ENCODE measurements at places on chromosomes 2 and 18.

GRCh38 chr2:142330458-142330857, 199.6 kb upstream of the LRP1B start:
- no peak overlapping the region for H3K4me3 ChIP-seq
- no peaks in the 10 kb centered on the region for H3K27me3 ChIP-seq
- no peaks in the 10 kb centered on the region for H3K4me1 ChIP-seq
- no peaks in the 10 kb centered on the region for H3K36me3 ChIP-seq
- no peak for DNase-seq

- no peak for DNase-seq
- H3K4me3 ChIP-seq: no peak overlapping the region
- no peaks in the 10 kb centered on the region for H3K27me3 ChIP-seq
- H3K36me3 ChIP-seq: no peaks in the 10 kb centered on the region
- H3K27ac ChIP-seq: no peak overlapping the region
Measured at GRCh38 chr2:145771525-145771924, 1251.6 kb upstream of the ZEB2 start.

DNA sequence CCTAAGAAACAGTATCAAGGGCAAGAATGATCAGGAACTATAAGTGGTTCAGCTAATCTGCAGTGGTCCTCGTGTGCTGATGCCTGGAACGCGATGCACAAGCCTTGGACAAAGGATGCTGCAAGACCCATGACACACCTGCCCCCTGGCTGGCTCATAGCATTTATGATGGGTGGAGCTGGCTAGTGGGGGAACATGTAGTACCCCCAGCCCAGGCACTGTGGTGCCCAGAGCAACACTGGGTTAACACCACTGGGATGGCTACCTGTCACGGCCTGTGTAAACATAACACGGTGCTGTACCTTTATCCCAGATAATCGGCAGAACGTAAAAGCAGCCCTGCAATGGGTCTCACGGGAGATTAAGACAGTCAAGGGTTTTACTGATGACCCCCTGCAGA, 60.3 kb upstream of the PEX13 start:
- H3K4me3 ChIP-seq: no peak overlapping the region
- no peak for DNase-seq
- no peak overlapping the region for H3K27ac ChIP-seq

GRCh38 chr2:65710779-65711295, 278.4 kb upstream of the SPRED2 start:
- no peak for DNase-seq
- H3K36me3 ChIP-seq: no peaks in the 10 kb centered on the region
- no peaks in the 10 kb centered on the region for H3K27me3 ChIP-seq
- H3K4me1 ChIP-seq: no peaks in the 10 kb centered on the region
- no peak overlapping the region for H3K4me3 ChIP-seq
- H3K27ac ChIP-seq: no peak overlapping the region

DNA sequence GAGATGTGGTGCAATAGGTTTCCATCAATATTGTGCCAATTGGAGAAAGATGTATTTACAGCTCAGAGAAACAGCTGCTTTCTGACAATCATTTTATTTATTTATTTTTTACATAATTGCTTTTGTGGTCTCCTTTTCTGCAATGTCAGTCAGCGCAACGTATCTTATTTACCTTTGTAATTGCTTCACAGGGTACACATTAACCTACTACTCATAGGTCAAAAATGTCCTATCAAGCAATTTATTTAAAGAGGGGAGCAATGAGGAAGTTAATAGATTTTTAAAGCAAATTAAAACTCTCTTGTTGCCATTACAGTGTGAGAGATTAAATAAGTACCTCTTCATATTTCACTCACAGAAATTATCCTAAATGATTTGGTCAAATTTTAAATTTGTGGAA, 291.0 kb downstream of the CALCRL start:
- no peak overlapping the region for H3K27ac ChIP-seq
- DNase-seq: no peak
- H3K27me3 ChIP-seq: no peaks in the 10 kb centered on the region
- H3K4me1 ChIP-seq: no peaks in the 10 kb centered on the region
- H3K4me3 ChIP-seq: no peak overlapping the region
- no peaks in the 10 kb centered on the region for H3K36me3 ChIP-seq
